Activated CD8-positive, alpha-beta T cell treated with anti-CD3 and anti-CD28 coated beads for 36 hours (primary cell): ENCODE measurements at places on chromosomes 2 and 18. TPM values are rescaled to one million over a fixed set of nuclear protein-coding genes. Genes with fewer than 3 reads are reported as not detected.

- DNase-seq: no peak
These were observed 15.4 kb downstream of the C2orf81 start for GRCh38 chr2:74406035-74406434.

DNA sequence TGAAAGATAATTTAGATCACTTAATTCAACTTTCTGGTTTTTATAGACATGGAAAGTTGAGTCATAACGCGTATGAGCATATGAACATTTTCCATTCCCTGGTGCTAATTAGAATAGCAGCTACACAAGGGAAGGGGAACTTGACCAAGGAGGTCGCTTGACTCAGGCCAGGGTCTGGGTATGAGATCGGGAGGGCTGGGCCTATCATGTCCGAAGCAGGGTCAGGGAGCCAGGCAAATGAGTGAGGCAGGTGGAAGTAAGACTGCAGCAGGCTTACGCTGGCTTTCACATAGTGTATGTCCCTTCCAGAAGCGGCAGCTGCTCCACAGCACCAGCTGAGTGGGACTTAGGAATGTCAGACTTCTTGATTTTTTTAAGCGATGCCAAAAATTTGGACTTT is 14.7 kb downstream of the RALB start:
- DNase-seq: no peak

The EPAS1 gene
- 8.3 TPM for total RNA-seq

DNA sequence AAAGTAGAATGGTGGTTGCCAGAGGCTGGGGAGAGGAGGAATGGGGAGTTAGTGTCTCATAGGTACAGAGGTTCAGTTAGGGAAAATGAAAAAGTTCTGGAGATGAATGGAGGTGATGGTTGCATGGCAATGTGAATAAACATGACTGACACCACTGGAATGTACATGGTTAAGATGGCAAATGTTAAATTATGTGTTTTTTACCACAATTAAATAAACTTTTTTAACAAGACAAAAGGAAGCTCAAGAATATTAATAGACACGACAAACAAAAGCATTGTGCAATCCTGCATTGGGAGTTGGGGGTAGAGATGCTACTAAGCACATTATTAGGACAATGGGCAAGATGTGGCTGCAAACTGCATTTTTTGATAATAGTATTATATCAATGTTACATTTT is 147.7 kb downstream of the TWIST2 start:
- DNase-seq: no peak

The SFT2D3 gene
- total RNA-seq: 3.9 TPM

- DNase-seq: no peak
These were observed 34.1 kb downstream of the NFATC1 start for GRCh38 chr18:79429785-79430281.

DNA sequence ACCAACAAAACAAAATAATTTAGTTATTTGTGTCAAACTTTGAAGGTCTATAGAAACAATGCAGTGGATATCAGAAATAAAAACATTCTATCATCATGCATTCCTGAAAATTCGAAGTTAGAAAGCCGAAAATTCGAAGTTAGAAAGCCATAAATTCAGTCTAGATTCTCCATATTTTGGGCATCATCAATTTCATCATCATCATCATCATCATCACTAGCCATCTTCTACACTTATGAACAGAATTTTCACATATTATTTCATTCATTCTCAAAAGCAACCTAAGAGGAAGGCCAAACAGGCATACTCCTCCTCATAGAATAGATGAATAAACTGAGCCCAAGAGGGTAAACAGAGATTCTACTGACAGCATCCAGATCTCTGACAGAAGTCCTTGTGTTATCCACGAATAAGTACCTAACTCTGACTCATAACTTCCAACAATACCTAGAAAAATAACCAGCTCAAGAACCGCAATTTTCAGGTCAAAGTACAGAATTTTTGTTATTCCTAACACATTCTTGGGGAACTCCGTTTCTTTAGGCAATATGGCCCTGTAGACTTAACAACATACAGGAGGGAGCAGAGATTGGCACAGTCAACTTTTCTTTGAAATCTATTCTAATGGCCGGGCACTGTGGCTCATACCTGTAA is 84.7 kb downstream of the TCF4 start:
- DNase-seq: no peak

The CTDP1 gene
- 54.9 TPM for total RNA-seq

DNA sequence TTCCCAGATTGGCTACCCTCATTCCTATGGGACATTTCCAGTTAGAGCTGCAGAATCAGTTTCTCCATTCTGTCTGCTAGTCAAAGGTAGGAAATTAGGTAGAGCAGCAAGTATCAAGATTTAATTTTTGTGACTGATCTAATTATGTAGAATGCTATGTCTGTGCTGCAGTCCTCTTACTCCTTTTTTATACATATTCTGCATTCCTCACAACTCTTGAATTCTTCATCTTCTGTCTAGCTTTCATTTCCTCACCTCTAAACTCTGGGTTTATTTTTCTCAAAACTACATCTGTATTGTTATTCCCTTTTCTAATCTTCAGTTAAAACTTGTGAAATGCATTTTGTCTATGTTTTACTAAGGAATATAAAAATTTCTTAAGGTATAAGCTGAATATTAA is 8.6 kb downstream of the SGO2 start:
- no peak for DNase-seq

- DNase-seq: no peak
These were observed 248.6 kb downstream of the NR4A2 start for GRCh38 chr2:156083763-156084493.

The TPO gene
- not detected for total RNA-seq

DNA sequence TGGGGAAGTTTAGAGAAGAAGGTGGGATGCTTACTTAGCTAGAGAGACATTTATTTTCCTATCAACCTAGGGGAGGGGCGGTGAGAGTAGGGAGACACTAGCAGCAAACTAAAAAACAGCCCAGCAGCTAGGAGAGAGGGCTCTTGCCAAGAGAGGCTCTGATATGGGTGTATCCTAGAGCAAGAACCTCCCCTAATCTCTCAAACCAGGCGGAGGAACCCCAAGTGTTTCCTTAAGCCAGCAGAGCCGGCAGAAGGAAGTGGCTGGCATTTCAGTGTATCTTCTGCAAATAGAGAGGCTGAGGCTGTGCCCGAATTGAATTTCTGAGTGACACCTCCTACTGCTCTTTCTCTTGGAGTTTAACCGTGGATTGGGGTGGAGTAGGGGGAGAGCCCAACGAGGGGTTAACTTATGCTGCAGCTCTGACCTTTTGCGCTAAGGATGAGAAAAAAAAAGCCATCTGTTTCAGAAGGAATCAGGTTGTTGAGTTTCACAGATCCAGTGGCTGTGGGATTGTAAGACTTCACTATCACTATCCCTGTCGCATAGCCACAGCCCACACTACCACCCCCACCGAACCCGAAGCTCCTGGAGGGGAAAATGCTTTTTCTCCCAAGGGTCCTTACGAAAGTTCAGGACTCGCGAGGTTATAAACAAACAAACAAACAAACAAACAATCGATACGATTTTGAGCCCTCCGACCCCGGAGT is 1.4 kb downstream of the ST8SIA5 start:
- no peak for DNase-seq

GRCh38 chr2:42114091-42114490 is 55.1 kb upstream of the EML4 start:
- DNase-seq: no peak

DNA sequence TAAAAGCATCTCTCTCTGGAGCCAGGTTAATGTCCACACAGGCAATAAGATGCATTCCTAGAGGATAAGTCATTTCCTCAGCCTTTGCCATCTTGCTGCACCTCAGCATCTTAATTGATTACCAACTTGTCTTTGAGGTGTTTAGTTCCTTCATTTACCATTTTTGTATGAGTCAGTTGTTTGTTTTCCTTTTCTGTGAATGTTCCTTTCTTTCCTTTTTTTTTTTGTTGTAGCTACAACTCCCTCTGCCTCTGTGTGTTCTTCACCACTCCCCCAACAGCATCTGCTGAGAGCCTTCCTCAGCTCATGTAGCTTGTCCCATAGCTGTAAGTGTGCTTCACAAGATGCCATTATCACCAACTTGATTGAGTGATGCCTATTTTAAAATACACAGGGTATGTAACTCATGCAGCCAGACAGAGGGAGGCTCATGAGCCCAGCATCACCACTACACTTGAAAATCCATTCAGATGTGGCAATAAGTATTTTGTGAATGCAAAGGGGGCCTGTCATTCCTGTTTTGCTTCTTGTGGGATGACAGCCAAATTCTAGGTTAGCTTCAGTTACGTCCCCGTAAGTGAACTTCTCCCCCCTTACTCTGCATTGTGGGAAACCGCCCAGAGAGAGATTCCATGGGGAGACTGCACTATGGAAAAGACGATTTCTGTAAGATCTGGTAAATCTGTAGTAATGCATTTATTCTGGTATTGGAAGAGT is 315.9 kb upstream of the ZEB2 start:
- DNase-seq: no peak

DNA sequence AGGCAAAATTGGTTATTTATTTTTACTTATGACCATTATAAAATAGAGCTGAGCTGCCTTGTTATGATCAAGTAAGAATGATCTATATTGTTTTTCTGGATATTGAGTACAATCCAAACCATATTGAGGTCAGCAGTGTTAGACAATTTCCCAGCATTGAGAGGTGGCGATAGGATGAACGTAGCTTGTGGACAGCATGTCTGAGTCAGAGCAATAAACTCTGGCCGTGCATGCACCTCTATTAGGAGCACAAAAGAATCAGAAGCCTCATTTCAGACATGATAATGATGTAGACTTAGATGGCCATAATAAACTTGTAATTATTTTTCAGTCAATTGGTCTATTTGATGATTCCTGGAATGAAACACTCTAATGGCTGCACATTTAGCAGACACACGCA is 491.6 kb downstream of the RIT2 start:
- DNase-seq: no peak

The CFC1 gene
- total RNA-seq: not detected

DNA sequence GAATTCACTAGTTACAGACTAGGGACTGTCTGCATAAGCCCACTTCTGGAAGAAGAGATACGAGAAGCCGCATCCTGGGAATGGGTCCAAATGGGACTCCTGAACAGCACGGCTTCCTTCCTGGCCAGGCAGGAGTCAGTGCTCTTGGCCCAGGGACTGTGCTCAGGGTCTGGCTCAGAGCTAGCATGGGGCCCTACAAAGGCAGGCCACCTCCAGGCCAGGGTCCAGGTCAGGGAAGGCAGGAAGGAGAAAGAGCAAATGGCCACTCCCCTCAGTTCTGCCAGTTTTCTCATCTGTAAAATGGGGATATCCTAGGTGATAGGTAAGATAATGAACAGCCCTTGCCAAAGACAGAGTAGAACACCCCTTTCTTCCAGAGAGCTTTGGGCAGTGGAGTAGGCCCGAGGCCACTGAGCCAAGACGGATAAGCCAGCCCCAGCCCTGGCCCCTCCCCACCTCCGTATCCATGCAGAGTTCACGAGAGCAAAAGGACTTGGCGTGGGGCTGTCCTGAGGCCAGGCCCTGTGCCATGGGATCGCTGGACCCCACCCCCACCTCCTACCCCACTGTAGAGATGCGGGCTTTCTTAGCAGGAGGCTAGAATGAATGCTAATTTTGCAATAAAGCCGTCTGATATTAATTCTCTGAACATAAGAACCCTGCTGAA is 190.1 kb downstream of the MGAT5 start:
- no peak for DNase-seq

DNA sequence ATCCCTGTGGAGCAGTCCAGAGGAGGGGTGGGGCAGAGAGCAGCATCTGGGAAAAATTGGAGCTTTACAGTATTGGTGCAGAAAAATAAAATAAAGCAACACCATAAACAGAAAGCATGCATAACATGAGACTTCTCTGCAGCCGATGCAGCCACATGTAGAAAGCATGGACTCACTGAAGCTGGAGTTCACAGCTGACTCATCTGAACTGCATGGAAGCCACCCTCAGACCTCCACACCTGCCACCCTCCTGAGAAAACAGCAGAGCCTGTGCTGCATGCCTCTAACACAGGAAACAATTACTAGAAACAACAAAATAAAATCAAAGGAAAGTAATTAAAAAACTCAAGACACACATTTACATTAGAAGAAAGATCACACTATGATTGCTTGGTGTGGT is 169.4 kb upstream of the ALKAL2 start:
- peak; percentile 16 for DNase-seq

- no peak for DNase-seq
These were observed 176.0 kb downstream of the DIS3L2 start for GRCh38 chr2:232137356-232138147.

DNA sequence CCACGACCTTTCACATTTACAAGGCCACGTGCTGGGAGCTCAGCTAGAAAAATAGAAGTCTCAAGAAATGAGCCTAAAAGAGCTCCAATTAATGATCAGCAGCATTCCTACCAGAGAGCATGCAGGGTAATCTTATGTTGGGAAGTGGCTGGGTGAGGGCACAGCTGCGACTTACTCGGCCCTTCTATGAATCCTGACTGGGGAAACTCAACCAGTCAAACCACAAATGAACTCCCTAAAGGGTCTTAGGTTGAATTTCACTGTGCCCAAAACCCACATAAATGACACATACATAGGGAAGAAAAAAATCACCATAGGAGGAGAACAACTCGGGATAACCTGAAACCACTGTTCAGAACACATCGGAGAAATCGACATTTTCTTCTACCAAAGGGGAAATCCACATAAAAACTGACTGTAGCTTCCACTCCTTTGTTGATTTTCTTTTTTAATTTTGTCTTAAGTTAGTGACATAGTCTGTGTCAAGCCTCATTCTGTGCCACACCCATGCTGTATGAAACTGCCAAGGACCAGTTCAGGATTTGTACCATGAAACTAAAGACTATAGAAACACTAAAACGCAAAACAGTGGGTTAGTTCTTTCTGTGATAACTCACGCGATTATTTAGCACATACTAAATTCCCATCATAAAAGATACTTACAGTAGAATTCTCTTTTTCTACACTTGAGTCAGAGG is 54.7 kb downstream of the UXS1 start:
- no peak for DNase-seq

DNA sequence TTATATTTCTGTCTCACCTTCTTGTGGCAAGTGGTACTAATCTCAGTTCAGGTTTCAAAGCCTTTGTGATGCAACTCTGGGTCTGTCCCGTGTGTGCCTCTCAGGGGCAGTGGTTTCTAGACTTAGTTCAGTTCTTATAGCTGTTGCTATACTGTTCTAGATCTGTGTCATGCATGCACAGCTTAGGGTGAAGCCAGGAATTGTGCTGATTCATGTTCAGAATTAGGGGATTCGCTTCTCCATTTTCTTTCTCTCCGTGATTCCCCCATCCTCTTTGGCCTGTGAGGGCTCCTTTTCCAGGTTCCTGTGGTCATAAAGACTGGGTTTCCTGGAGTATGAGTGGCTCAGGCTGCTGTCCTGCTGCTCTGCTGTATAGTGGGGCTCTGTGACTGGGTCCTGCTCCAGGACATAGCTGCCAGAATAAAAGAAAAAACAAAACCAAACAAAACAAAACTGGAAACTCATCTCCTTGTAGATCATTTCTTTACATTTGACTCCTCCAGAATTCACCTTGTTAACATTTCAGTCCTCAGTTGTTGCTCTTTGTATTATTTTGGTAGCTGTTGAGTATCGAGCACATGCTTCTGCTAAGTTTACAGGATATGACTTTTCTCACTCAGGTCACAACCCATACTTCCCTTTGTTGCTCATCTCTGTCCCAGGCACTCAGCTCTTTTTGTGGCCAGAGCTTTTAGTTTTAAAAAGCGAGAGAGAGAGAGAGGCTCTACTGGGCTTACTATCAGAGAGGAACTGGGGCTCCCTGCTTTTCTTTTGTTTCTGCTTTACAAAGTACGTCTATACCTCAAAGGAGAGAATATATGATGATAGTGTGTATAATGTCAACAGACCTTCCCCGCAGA is 34.2 kb downstream of the CERS6 start:
- DNase-seq: peak; percentile 81

The RNF144A gene
- total RNA-seq: 36.5 TPM
